ENCODE measurements at places on chromosomes 13 and 19. TPM values are rescaled to one million over a fixed set of nuclear protein-coding genes. Genes with fewer than 3 reads are reported as not detected.
A peak's percentile ranks its signal among the peaks of the same experiment; 100 is the strongest.

NLRP13 gene
- not detected for total RNA-seq

SIGLEC8 gene
- 0.16 TPM for total RNA-seq

ZNF682 gene
- 6.4 TPM for total RNA-seq

SLC25A42 gene
- 27.2 TPM for total RNA-seq

ZNF253 gene
- total RNA-seq = 9.2 TPM

LILRA1 gene
- 0.22 TPM for total RNA-seq

CEACAM5 gene
- 0.19 TPM for total RNA-seq

SELENOV gene
- not detected for total RNA-seq

VSTM1 gene
- total RNA-seq = not detected

EML2 gene
- total RNA-seq = 48.4 TPM

MBD3L2 gene
- not detected for total RNA-seq

GRCh38 chr13:90565985-90566713 lies 781.3 kb upstream of the MIR17HG start:
- DNase-seq = no peak

DNA sequence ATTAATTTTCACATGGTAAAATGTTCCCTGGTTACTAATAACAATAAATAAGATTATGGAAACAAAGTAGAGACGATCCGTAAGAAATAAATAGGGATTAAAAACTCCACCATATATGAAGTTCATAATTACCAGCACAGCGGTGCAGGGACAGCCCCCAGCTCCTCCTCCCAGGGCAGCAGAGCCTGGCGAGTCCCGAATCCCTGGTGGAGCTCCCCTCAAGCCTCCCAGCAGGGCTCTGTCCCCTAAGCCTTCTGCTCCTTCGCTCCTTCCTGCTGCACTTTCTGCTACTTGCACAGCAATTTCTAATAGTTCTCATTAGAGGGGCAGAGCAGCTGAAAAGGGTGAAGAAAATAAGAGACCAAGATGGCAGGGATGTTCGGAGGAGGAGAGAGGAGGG lies 43.6 kb downstream of the RASA3 start:
- no peak for DNase-seq

DNA sequence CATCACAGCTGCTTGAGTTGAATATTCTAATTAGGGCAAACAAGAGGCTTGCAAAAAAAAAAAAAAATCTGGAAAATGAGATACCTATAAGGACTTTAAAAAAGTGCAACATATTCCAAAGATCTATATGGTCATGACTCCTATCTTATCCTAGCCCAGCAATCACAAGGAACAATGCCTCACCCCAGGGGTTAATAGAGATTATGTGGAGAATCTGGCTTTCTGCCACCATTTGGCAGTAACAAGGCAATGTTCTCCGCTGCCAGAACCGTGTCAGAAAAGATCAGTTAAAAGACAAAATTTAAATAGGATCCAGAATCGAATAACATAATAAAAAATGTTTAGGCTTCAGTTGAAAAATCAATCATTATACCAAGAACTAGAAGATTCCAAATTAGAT lies 1643.2 kb upstream of the PRR20A start:
- DNase-seq = no peak

DNA sequence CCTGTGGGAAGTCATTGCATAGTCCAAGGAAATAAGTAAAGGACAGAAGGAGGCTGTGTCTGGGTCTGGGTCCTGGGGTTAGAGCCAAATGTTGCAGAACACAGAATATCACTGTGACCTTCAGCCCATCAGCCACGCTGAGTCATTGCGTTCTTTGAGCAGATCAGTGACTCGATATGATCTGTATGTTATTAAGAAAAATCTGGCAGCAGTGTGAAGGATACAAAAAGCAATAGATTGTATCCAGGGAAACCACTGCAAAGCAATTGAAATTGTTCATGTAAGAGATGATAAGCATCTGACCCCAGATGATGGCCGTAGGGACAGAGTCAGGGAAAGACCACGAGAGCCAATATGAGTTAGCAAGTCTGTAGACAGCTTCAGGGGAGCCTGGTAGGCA lies 1575.1 kb upstream of the SLC10A2 start:
- no peak for DNase-seq

GRCh38 chr13:43031881-43032280 lies 8.5 kb downstream of the DNAJC15 start:
- DNase-seq = no peak

GRCh38 chr19:55348317-55349034 lies 6.0 kb downstream of the COX6B2 start:
- no peak for DNase-seq

DNA sequence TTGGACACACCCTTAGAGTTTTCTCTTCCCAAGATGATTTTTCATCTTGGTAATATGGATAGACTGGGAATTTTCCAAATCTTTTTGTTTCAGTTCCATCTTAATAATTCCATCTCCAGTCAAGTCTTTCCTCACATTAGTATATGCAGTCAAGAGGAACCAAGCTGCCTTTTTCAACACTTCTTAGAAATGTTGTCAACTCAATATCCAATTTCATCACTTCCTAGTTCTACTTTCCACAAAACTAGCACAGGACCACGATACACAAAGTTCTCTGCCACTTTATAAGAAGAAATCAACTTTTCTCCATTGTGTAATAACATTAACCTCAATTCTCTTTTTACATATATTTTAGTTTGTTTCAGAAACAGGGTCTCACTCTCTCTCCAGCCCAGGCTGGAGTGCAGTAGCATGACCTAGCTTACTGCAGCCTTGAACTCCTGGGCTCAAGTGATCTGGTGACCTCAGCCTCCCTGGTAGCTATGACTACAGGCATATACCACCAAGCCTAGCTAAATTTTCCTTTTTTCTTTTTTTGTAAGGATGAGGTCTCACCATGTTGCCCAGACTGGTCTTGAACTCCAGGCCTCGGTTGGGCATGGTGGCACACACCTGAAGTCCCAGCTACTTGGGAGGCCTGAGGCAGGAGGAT lies 15.5 kb downstream of the ZNF443 start:
- no peak for DNase-seq

DNA sequence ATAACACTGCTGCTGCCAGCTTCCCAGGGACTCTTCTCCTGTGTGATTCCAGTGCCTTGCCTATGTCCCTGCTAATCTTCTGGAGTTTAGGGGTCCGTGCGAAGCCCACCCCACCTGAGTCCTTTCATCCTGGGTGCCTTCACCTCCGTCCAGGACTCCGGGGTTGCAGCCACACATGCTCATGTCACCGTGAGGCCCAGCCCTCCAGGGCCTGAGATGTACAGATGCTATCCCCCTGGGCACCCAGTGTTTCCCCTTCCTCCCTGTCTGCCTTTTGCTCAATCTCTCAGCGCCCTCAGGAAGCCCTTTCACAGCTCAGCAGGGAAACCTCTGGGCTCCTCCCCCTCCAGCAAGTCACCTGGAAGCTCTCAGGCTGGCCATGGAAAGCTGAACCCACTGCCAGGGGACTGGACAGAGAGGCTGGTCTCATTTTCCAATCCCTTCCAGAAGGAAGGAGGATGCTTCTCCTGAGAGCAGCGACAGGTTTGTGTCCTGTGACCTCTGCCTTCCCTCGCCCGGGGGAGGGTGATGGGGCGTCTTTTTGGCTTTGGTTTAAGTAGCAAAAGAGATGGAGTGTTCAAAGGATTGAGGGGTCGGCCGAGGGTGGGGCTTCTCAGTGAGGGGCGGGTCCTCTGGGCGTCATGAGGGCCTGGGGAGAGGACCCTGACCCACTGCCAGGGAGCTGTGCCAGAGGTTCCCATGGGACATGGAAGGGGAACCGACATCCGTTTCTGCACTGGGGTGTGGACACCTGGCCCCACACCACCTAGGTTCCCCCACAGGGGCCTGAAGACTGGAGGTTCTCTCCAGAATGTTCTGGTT lies 30.8 kb upstream of the TFDP1 start:
- no peak for DNase-seq

DNA sequence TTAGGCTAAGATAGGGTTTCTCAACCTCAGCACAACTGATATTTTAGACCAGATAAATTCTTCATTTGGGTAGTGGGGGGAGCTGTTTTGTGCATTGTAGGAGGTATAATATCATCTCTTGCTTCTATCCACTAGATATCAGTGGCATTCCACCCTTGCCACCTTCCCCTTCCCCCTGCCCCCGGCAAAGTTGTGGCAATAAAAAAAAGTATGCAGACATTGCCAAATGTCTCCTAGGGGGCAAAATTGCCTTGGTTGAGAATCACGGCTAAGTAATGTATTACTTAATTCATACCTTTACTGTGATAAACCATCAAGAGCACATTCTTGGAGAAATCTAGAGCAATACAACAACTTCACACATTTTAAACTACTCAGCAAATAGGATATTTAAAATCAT lies 51.4 kb downstream of the UBL3 start:
- no peak for DNase-seq

- no peak for DNase-seq
These were observed 7.4 kb downstream of the SLC35E1 start for GRCh38 chr19:16564842-16565241.

DNA sequence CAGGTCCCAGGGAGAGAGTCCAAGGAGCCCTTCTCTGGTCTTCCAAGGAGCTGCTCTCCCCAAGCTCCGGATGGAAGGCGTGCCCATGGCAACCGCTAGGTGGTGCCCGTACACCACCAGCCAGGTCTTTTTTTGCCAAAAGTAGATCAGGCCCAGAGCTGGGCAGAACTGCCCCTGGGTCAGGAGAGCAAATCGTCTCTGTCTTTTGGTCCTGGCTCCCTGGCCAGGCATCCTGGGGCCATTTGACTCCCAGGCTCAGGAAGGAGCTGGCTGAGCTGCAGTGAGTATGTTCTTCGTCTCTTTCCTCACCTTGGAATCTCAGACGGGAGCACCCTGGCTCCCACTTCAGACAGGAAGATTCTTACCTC lies 24.6 kb upstream of the BCL3 start:
- DNase-seq = peak; percentile 76

DNA sequence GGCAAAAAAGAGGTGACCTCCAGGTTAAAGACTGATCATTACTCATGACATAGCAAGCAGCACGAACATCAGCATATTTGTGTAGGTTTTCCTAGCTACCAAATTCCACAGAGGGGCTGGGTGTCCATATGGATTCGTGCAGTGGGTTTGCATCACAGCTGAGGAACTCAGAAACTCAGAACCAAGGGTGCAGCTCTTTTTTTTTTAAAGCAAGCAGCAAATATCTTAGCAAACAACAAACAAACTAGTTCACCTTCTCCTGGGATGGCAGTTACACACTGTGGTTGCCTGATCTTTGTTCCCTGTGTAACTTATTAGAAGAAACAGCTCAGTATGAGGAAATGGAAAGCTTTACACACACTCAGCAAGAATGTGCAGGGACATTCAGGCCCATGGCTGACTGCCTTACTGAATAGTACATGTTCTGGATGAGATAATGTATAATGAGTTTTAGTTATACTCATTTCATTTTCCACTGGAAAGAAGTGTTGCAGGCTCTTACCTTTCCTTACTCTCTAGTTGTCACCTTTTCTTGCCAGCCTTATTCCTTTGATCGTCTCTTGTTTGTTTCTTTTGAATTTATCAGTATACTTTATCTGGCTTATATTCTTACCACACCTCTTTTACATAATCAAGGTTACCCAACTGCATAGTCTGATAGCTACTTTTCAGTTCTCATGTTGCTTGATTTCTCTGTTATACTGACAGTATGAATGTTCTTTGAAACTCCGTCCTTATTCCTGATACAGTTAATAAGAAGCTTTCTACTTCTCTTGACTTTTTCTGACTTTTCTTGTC lies 4.3 kb downstream of the NDFIP2 start:
- no peak for DNase-seq

- DNase-seq = no peak
These were observed 25.1 kb downstream of the EFNA2 start for GRCh38 chr19:1310853-1311180.

- DNase-seq = no peak
These were observed 12.4 kb upstream of the BBC3 start for GRCh38 chr19:47243364-47243775.

GRCh38 chr13:39379667-39380655 lies 223.0 kb downstream of the LHFPL6 start:
- no peak for DNase-seq

DNA sequence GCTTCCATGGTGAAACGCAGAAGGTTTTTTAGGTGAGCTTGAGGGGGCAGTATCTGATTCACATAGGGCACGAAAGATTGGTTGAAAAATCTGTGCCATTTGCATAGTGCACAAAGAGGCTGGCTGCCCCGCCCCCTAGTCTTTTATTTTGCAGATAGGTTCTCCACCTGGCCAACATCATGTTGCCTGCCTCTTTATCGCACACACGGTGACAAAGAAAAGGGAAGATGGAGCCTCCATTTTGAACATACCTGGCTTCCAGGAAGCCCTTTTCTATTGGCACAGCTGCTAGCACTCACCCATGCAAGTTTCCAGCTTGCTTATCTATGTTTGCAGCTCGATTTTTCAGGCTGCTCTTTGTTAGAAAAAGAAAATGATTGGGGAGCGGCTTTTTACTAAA lies 316.2 kb upstream of the KLHL1 start:
- DNase-seq = no peak

DNA sequence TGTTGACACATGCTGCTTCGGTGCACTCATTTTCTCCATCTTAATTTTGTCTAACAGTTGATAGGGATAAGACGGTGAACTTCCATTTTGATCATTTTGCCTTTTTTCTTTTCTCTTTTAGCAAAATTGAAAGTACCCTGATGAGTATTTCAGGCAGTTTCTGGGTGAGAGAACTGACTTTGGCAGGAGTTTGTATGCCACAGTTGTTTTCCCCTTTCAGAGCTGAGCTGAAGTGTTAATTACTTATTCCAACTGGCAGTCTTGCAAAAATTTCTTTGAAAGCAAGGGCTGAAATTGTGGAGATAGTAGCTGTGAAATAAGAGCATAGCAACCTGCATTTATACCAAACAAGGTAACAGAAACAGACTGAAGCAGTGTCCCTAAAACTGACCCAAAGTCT lies 180.2 kb downstream of the SLITRK5 start:
- DNase-seq = no peak

DNA sequence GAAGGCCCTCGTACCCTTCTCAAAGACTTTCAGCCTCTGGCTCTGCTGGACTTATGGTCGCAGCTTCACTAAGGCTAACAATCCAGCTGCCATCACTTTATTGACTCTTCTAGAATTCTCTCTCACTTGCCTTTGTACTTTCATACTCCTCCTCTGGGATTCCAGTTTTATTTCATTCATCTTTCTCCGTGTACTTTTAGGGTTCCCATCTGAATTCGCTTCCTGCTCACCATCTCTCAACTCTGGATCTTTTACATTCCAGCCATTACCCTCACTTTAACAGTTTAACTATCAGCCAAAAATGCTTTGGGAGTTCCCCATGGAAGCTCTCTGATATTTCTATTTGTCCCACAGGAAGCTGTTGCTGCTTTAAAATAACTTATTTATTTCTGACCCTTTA lies 149.3 kb upstream of the KL start:
- DNase-seq = no peak

DNA sequence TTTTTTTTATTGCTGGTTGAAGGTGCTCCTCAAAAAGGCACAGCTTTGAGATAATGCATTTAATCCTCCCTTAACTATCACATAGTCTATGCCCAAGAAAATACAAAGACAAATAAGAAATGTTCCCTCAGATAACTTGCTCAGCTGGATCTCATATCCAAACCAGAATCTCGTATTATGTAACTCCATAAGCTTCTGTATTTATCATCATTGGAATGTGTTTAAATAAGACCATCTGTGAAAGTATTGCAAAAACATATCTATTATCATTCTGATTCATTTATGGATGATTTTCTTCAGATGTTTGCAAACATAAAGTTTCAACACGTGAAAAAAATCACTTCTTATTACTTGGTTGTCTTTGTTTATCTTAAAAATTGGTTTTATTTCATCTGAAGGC lies 190.9 kb downstream of the IRS2 start:
- DNase-seq = no peak
